ENCODE measurements at places on chromosomes 6 and 20. TPM values are rescaled to one million over a fixed set of nuclear protein-coding genes. Genes with fewer than 3 reads are reported as not detected.

ADNP gene
- 13.6 TPM for total RNA-seq

SGK2 gene
- 45.5 TPM for total RNA-seq

SLA2 gene
- total RNA-seq = 0.27 TPM

HLA-DQB1 gene
- not detected for total RNA-seq

ARFGEF3 gene
- 5.5 TPM for total RNA-seq

AVP gene
- not detected for total RNA-seq

MEI4 gene
- total RNA-seq = not detected

NR2E1 gene
- not detected for total RNA-seq

EPM2A gene
- 6.2 TPM for total RNA-seq

DNA sequence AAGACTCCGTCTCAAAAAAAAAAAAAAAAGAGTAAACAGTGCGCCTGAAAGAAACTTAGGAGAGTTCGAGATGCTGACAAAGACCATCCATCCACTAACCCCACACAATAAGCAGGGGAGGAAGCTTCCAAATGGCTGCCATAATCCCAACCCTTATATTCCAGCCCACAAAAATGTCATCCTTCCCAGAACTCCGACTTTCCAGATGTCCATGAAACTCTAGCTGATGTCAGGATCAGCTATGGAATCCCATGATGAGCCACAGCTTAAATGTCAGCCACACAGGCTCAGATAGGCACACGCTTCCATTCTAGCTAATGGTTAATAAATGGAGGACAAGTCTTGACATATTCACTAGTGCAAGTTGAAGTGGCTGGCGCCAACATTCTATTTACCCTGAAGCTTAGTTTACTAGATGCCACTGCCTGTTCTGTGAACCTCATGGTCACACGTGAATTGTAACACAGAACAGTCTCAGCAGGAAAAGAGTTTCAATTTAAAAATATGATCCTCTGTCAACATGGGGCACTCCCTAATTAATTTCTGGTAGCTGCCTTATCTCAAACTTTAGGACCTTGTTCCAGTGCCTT, 75.5 kb downstream of the FOXF2 start:
- DNase-seq = no peak

DNA sequence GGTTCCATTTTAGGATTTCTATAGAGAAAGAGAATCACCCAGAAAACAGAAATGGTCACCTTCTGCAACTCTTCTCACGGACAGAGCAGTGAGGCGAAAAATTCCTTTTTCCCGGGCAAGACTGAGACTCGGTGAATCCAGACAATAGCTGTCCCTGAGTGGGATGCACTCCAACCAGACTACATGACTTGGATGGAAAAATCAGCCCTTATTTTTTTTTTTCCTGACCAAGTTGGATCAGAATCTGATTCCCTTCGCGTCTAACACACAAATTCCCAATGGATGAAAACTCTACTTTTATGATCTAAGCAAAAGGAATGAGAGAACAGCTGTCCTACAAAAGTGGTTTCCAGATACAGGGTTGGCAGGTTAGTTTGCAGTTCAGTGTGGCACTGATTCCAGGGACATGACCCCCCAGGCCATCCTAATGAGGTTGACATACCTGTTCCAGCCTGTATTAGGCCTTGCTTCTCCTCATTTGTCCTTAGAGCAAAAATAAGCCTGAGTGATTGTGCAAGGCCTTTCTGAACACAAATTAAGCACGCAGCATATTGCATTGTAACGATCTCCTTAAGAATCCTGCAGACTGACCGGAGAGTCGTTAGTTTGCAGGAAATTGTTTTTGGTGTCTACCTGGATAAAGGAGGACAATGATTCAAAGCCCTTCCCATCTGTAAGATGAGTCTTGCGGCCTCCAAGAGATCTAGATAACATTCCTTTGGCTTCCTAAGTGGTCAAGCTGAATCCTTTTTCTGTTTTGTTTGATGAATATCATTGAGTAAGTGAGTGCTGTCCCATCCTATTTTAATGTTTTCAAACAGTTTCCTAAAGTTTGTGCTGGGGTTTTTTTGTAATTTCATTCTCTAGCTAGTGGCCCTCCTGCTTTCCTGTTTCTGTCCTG, 1.5 kb upstream of the NEDD9 start:
- DNase-seq = no peak

- no peak for DNase-seq
Observed at GRCh38 chr20:21867811-21868210, 162.3 kb downstream of the PAX1 start.

DNA sequence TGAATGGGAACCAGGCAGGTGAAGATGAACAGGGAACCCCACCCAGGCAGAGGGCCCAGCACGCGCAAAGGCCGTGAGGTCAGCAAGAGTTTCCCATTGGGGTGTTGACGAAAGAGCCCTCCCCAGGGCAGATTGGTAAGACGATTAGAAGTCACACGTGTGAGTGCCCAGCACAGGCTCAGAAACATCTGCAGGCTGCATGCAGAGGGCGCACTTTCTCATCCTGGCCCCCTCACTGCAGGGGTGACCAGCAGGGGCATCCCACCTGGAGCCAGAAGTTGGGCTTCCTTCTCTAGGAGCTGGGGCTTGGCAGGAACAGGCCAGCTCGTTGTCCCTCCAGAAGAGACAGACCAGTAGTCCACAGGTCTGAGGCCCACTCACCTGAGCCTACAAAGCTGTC, 38.4 kb downstream of the VSTM2L start:
- DNase-seq = no peak

GRCh38 chr6:123712831-123713230, 76.1 kb upstream of the TRDN start:
- DNase-seq = no peak

DNA sequence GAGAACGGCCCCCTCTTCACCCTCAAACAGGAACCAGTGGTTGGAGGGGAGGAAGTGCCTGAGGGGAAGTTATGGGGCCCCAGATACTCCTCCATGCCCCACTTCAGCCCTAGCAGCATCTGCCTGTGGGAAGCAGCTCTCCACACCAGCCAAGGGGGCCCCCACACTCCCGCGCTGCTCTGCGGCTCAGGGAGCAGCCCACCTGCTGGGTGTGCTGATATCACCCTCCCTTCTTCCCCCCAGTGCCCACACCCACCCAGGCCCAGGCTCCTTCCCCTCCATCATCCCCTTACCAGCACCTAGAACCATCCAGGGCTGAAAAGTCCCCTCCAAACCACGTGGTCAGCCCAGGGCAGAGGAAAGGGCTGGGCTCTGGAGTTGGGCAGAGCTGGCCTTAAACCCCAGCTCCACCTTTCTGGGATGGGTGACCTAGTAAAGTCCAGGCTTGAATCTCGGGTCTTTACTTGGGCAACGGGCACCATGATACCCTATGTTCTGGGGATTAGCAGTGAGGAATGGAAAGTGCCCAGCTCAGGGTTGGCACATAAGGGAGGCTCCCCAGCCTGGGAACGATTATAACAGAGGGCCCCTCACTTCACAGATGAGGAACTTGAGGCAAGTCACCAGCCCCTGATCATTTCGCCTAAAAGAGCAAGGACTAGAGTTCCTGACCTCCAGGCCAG, 663 bp downstream of the LST1 start:
- no peak for DNase-seq

GRCh38 chr6:45667300-45667699, 289.6 kb upstream of the SUPT3H start:
- no peak for DNase-seq

DNA sequence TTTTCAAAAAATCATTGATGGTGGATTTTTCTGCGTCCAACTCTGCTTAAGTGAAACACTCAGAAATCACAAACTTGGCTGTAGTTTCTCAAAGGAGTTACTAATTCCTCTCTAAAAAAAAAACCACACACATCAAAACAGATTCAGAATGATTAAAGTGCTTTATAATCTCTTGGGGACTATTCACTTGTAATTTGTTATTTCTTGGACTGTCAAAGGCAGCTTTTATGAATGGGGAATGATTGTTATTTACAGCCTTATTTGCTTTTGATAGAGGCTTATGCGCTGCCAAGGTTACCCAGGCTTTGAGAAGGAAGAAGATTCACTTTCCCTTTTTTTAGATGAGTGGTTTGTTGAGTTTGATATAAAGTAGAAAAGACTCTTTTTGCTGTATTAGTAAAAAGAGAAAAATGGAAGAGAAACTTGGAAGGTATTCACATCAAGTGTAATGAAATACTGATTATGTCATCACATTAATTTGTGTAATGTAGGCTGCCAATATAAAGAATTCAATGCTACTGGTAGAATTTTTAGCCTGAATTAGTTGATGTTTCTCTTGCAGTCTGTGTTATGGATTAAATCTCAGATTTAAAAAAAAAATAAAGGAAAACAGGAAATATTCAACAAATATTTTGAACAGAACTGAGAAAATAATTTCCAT, 381.0 kb upstream of the SASH1 start:
- no peak for DNase-seq

- no peak for DNase-seq
Observed at GRCh38 chr20:47349365-47350180, 6.9 kb downstream of the ZMYND8 start.

DNA sequence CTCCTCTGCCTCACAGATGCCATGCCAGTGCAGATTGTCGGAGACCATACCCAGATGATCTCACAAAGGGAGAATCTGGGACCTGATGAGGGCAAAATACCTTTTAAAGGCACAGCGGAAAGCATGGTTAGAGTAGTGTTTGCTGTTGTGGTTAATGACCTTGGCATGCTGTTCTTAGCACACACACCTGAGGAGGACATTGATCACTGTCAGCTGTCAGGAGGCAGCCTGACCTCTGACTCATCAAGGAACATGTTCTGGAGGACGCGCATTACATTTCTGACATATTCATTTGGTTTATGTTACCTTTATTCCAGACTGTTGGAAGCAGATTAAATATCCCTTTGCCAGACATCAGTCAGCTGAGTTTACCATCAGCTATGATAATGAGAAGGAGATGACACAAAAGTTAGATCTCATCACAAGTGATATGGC, 57.1 kb downstream of the GOPC start:
- peak; percentile 54 for DNase-seq

DNA sequence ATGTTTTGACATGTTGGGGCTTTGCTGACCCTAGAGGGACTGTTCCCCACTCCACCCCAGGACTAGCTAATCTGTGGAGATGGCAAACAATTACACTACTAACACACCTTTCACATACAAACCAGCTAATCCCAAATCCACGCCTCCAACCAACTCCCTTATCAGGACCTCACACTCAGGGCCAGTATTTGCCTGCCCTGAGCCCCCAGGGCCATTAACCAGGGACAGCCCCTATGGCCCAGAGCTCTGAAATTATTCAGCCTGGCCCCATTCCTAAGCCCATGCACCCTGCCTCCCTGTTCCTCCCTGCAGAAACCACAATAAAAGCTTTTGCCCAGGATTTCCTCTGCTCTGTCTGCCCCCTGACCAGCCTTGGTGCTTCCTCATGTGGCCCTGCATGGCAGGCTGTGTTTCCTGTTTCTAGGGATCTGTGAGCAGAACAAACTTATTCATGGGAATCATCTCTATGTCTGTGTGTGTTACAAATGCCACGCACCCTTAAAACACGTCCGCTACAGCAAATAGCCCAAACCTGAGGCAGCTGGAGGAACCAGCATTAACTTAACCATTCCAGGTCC, 121.2 kb downstream of the PXDC1 start:
- DNase-seq = no peak

GRCh38 chr6:885051-885590, 192.2 kb upstream of the EXOC2 start:
- DNase-seq = no peak

DNA sequence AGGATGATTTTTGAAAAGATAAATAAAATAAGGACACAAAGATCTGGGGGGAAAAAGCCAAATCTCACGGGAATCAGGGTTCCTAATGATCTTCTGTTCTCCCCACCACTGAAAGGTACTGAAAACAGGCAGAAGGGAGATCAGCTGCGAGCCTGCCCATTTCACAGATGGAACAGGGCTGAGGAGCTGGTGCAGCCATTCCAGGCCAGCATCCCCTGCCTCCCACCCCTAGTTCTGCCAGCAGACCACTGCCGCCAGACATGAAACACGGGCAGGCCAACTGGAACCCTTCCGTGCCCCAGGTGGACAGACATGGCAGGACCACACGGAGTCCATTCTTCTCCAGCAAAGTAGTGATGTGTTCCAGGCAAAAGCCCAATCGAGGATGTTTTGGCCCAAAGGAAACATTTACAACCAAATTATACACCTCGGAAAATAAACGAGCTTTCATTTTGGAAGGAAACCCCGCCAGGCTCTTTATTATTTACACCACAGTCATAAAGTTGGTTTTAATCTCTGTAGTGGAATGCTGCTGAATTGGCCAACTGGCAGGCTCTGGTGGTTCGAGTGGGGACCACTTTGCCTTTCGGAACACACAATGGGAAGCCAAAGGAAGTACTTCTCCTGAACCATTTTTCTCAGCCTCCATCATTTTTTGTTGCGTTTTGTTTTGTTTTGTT, 28.2 kb downstream of the ISM1 start:
- no peak for DNase-seq

DNA sequence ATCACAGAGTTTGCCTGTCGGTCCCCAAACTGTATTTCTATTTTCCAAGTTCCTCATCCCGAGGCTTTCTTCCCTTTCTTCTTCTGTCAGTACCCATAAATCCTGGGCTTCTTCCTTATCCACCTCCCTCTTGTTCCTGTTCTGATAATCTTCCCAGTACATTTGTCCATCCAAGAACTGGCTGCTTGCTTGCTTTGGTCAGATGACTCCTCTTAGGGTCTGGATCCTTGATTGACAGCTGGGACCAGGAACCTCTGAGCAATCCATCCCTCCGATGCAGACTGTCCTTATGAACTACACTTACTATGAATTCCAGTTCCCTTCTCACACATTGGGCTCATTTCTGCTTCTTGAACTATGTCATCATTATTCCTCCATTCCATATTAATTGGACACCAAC, 275.3 kb upstream of the CITED2 start:
- DNase-seq = no peak

DNA sequence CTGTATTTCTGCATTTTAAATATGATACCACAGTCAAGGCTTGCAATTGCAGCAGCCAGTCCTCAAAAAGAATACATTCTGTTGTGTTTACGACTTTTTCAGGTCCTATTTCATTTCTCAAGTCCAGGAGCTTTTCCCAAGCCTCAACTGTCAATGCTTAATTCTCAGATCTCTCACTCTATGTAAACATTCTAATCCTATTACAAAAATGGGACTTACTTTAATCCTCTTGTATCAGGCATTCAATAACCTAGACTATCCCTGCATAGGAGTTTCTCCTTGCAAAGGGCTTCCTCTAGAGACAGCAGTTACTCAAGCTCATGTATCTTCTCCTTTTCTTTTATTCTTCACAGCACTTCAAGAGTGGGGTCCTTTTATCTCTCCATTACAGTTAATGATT, 1293.0 kb downstream of the GRIK2 start:
- DNase-seq = no peak

GRCh38 chr6:92459606-92460005, 959.8 kb downstream of the EPHA7 start:
- DNase-seq = no peak

GRCh38 chr6:23350752-23351453, 775.1 kb upstream of the NRSN1 start:
- peak; percentile 73 for DNase-seq
